Heart left ventricle (tissue), 16 donors: ENCODE measurements at places on chromosomes 16 and 17. TPM values are rescaled to one million over a fixed set of nuclear protein-coding genes. Genes with fewer than 3 reads are reported as not detected.

DNA sequence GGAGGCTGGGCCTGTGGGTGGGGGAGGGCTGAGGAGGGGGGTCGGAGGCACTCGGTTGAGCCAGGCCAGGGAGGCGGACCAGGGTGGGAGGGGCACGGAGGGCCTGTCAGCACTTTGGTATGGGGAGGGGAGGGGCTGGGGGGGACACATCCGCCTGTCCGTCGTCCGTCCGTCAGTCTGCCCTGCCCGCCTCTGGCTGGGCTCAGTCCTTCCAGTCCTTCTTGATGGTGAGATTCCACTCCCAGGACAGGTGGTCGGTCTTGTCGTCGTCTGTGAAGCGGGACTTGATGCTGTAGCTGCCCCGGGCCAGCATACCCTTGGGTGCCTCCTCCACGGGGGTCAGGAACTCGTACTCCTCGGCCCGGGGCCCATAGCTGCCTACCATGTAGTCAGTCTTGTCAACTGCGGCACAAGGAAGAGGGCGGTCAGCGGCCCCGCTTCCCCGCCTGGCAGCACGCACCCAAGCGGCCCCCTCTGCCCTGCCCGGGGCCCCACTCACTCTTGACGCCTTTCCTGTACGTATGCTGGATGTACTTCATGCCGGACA is 2.4 kb downstream of the ARHGDIA start:
- DNase-seq, result no peak

- DNase-seq, result no peak
These were observed 37.3 kb downstream of the GRB7 start for GRCh38 chr17:39775031-39775430.

DNA sequence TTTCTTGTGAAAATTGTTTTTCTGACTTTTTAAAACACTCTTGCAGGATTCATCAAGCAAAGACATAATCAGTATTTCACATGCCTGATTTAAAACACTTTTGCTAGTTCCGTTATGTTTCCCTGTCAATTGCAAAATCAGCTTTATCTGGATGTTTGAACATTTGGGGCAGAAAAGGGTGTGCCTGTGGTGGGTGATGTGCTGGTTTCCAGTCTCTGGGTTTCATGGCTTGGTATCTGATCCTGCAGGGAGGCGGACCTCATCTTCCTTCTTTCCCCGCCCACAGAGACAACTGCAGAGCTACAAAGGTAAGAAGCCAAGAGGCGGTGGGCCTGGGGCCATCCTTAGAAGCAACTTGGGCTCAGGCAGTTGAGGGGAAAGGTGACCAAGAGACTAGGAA is 41.8 kb downstream of the NLRC5 start:
- no peak for DNase-seq

The ERN2 gene
- total RNA-seq, result not detected

DNA sequence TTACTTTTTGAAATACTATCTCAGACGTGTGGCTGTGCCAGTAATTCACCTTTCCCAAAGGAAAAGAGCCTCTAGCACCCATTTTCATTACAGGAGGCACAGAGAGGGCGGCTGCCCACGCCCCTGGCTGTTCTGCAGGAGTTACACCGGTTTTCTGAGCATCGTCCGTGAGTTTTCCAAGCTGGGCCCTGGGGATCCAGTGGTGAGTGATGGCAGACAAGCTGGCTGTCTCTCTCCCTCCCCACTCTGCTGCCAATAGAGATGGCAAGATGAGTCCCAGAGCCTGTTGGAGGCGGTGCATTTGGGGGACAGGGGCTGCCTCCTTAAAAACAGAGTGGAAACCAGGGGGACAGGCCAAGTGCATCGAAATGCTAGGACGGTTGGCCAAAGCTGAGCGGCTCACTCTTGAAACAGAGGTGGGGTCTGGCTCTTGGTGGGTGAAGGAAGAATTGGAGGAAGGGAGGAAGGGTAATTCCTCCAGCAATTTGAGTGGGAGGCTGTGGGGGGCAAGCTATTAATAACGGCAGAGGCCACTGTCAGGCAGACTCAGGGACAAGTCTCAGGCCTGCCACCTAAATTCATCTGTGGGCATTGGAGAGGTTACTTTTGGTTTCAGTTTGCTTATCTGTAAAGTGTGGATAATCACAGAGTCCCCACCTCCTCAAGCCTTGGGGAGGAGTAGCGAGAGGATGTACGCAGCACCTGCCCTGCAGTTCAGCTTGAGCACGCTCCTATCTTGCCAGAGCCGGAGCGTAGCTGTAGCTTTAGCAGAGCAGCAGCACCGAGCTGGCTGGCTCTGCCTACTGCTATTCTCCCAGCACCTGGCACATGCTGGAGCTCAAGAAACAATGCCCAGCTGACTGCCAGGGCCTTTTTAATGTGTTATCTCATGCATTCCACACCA is 7.5 kb upstream of the NOS2 start:
- no peak for DNase-seq

GRCh38 chr16:27458258-27458657 is 56.3 kb downstream of the IL21R start:
- DNase-seq, result no peak

DNA sequence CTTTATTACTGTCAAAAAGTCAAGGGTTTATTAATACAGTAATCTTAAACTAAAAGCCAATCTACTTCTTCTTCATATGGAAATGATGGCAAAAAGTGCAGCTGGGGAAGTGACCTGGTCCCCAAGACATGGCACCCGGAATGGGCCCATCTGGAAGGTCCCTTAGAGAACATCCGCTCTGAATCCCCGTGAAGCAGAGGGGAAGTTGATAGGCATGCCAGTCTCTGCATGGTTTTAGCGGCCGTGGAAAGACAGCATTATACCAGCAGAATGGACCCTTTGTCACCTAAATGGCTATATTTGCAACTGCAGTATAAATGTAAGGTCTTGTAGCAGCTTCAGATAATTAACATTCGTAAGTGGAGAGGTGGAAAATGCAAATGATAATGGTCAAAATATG is 32.4 kb downstream of the COTL1 start:
- no peak for DNase-seq

The C16orf74 gene
- total RNA-seq, result 1.6 TPM
